ENCODE measurements at places on chromosomes 5 and 9.

DNA sequence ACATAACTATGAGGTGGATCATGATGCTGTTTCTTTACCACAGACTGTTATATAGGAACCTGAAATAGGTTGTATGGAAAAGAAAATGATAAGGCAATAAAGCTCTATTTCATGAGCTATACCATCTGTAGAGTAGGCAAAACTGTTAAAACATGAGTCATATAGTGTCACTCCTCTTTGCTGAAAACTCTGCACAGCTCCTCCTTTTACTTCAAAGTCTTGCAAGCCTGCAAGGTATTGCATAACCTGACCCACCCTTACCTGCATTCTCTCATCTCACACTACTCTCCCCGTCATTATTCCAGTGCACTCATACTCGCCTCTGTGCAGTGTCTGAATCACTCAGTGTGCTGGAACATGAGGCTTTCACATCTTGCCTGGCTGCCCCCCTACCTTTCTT, 790.1 kb downstream of the EFNA5 start:
- DNase-seq, result no peak

DNA sequence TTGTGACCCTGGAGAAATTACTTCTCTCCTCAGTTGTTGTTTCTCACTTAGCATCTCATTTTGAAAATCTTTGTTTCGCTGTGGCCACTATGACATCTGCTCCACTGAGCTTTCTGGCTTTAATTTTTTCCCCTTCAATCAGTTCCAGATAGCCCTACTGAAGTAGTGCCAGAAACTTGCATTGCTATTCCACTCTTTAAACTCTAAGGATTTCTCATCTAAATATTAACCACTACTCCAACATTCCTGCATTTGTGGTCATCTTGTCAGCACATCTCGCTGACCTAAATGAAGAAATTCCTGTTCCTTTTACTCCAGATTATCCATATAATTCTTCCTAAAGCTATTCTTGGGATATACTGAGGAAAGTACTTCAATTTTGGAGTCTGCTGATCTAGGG, 15.3 kb upstream of the NOL6 start:
- no peak for DNase-seq

DNA sequence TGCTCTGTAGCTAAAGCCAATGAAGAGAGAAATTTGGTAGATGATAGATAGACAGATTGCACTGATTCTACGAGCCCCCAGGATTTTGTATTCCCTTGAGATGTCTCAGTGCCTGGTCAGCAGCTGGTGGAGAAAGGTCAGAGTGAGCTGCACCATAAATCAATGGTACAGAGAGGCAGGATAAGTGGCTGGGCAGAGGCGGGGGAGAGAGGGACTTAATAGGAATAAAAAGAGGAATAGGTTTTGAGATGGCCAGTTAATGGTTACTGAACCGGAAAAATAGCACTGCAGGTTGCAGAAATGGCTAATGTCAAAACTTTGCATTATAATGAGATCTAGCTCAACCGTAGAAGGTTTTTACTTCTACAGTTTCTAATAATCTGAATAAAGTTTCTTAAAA, 47.9 kb upstream of the SLC12A2 start:
- DNase-seq, result no peak

- no peak for DNase-seq
These were observed 42.6 kb downstream of the LARP1 start for GRCh38 chr5:154797762-154798161.

DNA sequence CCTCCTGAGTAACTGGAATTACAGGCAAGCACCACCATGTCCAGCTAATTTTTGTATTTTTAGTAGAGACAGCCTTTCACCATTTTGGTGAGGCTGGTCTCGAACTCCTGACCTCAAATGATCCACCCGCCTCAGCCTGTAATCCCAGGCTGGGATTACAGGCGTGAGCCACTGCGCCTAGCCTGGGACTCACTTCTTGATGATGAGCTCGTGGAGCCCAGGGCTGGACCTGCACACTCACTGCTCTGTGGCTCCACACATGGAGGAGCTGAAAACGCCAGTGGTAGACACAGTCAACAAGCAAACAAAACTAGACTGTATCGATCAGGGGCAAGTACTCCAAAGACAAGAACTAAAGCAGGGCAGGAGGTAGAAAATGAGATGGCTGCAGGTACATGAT, 59.8 kb upstream of the RPL26L1 start:
- DNase-seq, result no peak

GRCh38 chr9:90767523-90768100, 34.0 kb upstream of the SYK start:
- no peak for DNase-seq

DNA sequence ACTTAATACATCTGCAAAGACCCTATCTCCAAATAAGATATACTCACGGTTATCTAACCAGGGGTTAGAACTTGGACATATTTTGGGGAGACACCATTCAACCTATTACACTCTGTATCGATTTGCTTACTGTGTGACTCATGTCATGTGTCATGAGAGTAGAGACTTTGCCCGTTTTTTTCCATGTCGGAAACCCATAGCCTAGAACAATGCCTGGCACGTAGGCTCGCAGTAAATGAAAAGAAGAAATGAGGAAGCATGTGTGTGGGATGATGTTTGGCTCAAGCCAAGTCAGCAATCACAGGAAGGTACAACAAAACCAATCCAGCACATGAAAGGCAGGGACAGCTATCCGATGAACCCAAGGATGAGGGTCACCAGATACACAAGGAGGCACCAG, 94.6 kb upstream of the DNAH5 start:
- DNase-seq, result no peak

GRCh38 chr9:115212832-115213231, 94.9 kb upstream of the TNC start:
- no peak for DNase-seq

- DNase-seq, result no peak
These were observed 26.9 kb downstream of the MRPS30 start for GRCh38 chr5:44835693-44836092.

DNA sequence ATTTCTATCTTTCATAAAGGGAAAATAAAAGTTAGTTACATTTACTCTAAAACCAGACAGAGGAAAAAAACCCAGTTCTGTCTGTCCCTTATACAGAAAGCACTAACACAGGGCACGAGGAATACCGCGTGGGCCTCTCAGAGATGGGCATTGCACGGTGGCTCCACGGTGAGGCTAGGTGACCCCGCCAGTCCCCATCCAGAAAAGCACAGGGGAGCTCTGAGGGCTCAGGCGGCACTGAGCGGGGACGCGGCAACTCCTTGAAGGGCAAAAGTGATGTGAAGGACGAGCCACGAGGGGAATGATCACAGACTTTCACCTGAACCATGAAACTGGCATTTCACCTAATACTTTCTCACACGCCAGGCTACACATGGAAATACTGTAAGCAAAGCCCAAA, 35.7 kb upstream of the FBXW11 start:
- DNase-seq, result no peak

DNA sequence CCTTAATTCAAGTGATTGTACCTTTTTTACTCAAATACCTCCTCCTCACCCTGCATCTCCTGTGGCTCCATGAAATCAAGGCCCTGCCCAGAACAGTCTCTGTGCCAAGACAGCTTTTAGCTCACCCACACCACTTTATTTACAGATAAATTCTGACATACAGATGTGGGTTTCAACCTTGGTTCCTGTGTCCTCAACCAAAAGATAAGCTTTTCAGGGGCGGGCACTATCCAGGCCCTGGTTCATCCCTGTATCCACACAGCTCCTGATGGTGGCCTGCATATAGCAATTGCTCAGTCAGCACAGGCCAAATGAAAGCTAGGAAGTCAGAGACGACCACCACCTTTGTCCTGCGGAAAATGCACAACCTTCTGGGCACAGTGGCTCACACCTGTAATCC, 8.3 kb downstream of the SHB start:
- no peak for DNase-seq

- DNase-seq, result no peak
These were observed 16.8 kb downstream of the C9orf72 start for GRCh38 chr9:27556470-27556869.

GRCh38 chr9:129583308-129584038, 37.4 kb downstream of the C9orf50 start:
- no peak for DNase-seq

GRCh38 chr9:96245399-96245798, 56.6 kb downstream of the HSD17B3 start:
- DNase-seq, result no peak

- no peak for DNase-seq
These were observed 73.8 kb downstream of the MAPKAP1 start for GRCh38 chr9:125633116-125633745.

GRCh38 chr9:113774963-113775362, 101.1 kb upstream of the ZNF618 start:
- DNase-seq, result no peak

- DNase-seq, result no peak
These were observed 845.6 kb upstream of the CDH6 start for GRCh38 chr5:30347858-30348257.

- no peak for DNase-seq
These were observed 31.4 kb downstream of the ACTBL2 start for GRCh38 chr5:57450991-57451876.

- DNase-seq, result no peak
These were observed 51.5 kb upstream of the ATP10B start for GRCh38 chr5:160903551-160903950.

DNA sequence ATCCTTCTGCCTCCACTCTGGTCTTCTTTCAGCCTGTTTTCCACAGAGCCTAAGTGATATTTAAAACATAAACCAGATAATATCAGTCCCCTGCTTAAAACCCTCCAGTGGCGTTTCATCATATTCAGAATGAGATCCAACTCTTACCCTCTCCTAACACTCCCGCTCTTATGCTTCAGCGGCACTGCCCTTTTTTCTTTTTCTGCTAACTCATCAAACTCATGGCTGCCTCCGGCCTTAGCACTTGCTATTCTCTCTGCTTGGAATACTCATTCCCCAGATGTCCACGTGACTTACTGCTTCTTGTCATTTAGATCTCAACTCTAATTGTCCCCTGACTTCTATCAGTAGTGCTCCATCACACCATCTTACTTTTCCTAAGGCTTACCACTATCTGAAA, 73.6 kb downstream of the PIP5K1B start:
- DNase-seq, result no peak

DNA sequence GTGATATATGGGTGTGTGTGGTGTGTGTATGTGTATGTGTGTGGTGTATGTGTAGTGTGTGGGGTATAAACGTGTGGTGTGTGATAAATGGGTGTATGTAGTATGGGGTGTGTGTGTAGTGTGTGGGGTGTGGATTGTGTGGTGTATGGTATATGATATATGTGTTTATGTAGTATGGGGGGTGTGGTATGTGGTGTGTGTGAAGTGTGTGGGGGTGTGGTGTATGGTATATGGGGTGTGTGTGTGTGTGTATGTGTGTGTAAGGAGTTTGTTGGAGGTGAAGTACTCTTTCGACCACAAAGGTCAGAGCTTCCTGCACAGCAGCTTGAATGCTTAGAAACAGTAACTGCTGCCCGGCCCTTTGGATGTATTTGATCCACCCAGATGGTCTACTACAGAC, 145.2 kb upstream of the IQGAP2 start:
- no peak for DNase-seq

DNA sequence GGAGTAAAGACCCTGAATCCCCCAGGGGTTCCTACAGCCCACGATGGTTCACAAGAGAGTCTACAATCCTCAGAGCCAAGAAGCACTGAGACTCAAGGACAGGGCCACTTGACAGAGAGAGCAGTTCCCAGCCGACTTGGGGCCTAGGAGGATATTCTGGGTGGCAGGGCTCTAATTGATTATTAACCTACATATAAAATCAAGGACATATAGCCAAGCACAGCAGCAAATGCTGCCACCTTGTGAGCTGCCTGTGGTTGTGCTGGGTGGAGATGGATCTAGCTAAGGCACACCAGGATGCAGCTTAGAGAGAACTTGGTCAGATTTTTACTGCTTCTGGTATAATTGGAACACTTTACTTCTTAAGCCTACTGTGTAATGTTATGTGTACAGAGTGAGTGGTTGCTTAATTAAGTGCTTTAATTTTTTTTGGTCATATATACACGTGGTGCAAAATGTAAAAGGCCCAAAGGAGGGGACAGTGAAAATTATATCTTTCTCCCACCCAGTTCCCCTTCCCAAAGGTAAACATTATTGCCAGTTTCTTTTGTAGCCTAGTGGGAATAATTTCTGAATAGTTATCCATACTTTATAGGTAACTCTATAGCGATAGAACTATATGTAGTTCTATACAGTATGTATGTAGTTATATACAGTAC, 78.8 kb downstream of the F2RL2 start:
- no peak for DNase-seq

DNA sequence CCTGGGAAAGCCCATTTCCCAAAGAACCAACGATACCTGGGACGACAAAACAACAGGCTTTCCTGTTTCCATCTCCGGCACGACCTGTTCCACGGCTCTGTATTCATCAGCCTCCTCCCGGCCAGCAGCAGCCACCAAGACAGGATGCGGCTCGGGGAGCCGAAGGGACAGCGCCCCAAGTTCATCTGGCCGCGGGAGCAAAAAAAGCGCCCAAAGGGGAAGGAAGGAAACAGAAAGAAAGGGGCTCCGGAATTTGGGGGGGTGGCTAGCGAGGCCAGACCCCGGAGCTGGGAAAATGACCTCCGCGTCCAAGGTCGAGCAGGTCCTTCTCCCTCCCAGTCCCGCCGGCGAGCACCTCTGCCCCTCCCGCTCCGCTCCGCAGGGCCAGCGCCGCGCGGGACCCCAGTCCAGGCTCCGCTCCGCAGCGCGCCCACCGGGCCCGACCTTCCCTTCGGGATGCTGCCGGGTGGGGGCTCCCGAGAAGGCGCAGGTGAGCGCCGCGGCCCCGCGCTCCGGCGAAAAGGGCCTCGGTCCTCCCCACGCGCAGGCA, 608 bp downstream of the ELOVL7 start:
- no peak for DNase-seq

- no peak for DNase-seq
These were observed 26.2 kb downstream of the ARL14EPL start for GRCh38 chr5:116058346-116058936.

- no peak for DNase-seq
These were observed 32.7 kb upstream of the RIC1 start for GRCh38 chr9:5596173-5596572.

GRCh38 chr5:143606043-143606752, 202.7 kb upstream of the NR3C1 start:
- no peak for DNase-seq

DNA sequence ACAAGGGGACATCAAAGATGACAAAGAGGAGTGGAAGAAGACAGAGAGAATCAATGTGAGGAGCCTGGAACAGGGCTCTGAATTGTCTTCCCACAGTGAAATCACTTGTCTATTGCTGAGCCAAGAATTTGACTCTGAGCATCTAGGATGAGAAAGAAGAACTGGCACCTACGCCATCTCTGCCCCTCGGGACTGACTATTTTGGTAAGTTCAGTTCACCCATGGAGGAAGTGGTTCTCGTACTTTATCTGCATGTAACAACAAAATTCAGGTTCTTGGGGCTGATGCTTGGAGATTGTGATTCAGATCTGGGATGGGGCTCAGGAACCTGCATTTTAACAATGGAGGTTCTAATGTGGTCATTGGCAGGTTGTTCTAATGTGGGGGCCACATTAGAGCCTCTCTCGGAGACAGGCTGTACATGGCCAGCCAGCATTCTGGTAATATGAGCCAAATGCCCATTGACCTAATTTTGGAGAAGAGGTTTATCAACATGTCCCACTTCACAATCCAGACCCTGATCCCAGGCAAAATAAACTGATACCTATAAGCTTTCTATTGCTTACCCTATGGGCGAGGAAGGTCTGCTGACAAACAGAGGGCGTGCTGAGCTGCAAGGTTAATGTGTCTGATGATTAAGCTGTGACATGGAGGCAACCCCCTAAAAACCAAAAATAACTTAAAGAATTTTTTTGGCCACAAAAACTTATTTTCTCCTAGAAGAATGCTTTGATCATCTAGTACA, 2.7 kb upstream of the IL12B start:
- no peak for DNase-seq

- no peak for DNase-seq
These were observed 124.5 kb downstream of the BARX1 start for GRCh38 chr9:93830606-93831005.

GRCh38 chr9:6498982-6499381, 86.0 kb downstream of the UHRF2 start:
- DNase-seq, result no peak

Measured in NCI-H1105 (cell line).